ENCODE measurements at places on chromosomes 12 and 14.

DNA sequence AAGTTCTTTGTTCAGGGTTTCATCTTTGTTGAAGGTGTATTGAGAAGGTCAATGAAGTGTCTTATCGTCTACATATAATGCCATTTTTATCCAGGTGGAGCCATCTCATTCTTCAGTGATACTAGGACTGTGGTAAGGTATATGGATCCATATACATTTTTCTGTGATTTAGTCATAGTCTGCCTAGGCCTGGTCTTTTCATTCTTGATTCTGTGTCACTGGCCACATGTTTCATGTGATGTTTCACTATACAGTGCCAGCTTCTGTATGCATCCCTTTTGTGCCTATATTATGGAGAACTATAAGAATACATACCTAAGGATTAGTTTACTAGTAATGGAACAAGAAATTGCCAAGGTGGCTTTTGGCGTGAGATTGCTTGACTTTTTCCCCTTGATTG lies 40.5 kb downstream of the VEZT start:
- no peak for DNase-seq
- H3K4me1 ChIP-seq = no peaks in the 10 kb centered on the region
- peaks cover 28% of the 10 kb centered on the region for H3K36me3 ChIP-seq
- H3K27ac ChIP-seq = no peak overlapping the region

DNA sequence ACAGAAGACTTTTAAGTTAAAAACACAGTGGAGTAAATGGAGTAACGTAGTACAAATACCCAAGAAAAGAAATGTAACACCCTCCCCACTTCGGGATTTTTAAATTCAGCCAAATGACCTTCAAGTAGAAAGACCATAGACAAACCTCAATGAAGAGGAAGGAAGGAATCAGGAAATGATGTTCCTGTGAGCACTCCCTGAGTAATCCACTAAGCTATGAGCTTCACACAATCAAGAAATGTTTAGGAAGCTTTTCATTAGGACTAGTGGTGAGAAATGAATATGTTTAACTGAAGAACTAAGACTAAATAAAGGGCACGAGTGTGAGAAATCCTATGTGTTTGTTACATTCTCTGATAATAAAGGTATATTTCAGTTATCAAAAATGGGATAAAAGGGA lies 10.1 kb downstream of the TCL1A start:
- no peak overlapping the region for H3K27ac ChIP-seq
- peaks cover 11% of the 10 kb centered on the region for H3K4me1 ChIP-seq
- H3K27me3 ChIP-seq = peaks cover 25% of the 10 kb centered on the region
- DNase-seq = no peak

GRCh38 chr14:36751920-36752319 lies 90.3 kb downstream of the PAX9 start:
- no peak overlapping the region for H3K27ac ChIP-seq
- H3K4me1 ChIP-seq = peaks cover 2% of the 10 kb centered on the region
- no peak overlapping the region for H3K4me3 ChIP-seq
- H3K27me3 ChIP-seq = no peaks in the 10 kb centered on the region
- H3K36me3 ChIP-seq = no peaks in the 10 kb centered on the region

DNA sequence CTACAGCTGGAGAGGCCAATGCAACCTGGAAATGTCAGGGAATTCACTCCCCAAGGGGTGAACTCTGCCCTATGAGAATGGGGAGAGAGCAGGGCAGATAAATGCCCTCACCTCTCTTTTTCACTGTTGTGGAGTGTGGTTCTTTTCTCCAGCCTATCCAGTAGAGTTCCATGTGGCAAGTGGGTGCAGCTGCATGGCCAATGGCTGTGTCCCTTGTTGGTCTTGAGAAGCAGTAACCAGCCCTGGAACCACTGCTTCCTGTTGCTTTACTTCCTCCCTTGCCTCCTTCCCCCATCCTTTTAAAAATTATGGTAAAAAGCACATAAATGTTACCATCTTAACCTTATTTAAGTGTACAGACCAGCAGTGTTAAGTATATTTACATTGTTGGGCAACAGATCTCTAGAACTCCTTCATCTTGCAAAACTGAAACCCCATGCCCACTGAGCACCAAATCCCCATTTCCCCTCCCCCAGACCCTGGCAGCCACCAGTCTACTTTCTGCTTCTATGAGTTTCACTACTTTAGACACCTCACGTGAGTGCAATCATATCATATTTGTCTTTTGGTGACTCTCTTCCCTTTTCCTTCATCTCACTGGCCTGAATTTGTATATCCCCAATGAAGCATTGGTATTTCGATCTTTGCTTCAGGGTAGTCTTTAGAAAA lies 77.0 kb upstream of the GRIP1 start:
- no peak for DNase-seq
- H3K27ac ChIP-seq = no peak overlapping the region
- no peak overlapping the region for H3K4me3 ChIP-seq
- H3K27me3 ChIP-seq = no peaks in the 10 kb centered on the region

GRCh38 chr12:72872996-72873395 lies 600.8 kb downstream of the TRHDE start:
- no peaks in the 10 kb centered on the region for H3K4me1 ChIP-seq
- H3K27ac ChIP-seq = 0 out of 2 replicates have a peak overlapping the region, but pooled peaks have one; percentile 25
- DNase-seq = no peak
- H3K27me3 ChIP-seq = no peaks in the 10 kb centered on the region

- H3K27me3 ChIP-seq = no peaks in the 10 kb centered on the region
- DNase-seq = no peak
- no peak overlapping the region for H3K4me3 ChIP-seq
- no peak overlapping the region for H3K27ac ChIP-seq
Observed at GRCh38 chr14:64973026-64973442, 898 bp upstream of the RAB15 start.

DNA sequence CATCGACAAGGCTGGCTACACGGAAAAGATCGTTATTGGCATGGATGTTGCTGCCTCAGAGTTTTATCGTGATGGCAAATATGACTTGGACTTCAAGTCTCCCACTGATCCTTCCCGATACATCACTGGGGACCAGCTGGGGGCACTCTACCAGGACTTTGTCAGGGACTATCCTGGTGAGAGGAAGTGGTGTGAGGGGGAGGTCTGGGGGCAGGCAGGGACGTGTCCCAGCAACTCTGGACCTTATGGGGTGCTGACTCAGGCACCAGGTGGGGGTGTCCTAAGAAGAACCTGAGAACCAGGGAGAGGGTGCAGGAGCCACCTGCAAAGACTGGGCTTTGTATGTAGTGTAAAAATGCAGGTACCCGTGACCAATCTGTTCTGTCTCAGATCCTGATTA lies 5.2 kb downstream of the ENO2 start:
- DNase-seq = no peak
- peaks cover 56% of the 10 kb centered on the region for H3K36me3 ChIP-seq
- H3K27ac ChIP-seq = no peak overlapping the region
- H3K4me3 ChIP-seq = no peak overlapping the region
- H3K4me1 ChIP-seq = peaks cover 9% of the 10 kb centered on the region

DNA sequence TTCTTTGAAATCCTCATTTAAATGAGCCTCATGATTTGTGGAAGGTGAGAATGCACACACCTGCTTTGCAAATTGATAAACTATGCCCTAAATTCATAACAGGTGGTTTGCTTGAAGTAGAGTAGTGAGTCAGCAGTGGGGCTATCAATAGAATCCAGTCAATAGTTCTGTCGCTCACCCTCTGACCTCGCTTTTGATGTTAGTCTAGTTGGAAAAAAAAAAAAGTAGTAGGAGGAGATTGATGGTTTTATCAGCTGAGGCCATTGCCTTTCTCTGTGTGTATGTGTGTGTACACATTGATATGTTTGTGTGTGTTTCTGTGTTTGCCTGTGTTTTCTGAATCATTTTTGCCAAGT lies 267.3 kb downstream of the SNAPC1 start:
- no peaks in the 10 kb centered on the region for H3K27me3 ChIP-seq
- no peaks in the 10 kb centered on the region for H3K4me1 ChIP-seq
- no peak for DNase-seq
- no peak overlapping the region for H3K27ac ChIP-seq

- H3K27ac ChIP-seq = no peak overlapping the region
- H3K36me3 ChIP-seq = no peaks in the 10 kb centered on the region
- H3K27me3 ChIP-seq = no peaks in the 10 kb centered on the region
- H3K4me3 ChIP-seq = no peak overlapping the region
- DNase-seq = no peak
- H3K4me1 ChIP-seq = peaks cover 19% of the 10 kb centered on the region
Observed at GRCh38 chr14:69037790-69038454, 58.8 kb upstream of the ACTN1 start.

DNA sequence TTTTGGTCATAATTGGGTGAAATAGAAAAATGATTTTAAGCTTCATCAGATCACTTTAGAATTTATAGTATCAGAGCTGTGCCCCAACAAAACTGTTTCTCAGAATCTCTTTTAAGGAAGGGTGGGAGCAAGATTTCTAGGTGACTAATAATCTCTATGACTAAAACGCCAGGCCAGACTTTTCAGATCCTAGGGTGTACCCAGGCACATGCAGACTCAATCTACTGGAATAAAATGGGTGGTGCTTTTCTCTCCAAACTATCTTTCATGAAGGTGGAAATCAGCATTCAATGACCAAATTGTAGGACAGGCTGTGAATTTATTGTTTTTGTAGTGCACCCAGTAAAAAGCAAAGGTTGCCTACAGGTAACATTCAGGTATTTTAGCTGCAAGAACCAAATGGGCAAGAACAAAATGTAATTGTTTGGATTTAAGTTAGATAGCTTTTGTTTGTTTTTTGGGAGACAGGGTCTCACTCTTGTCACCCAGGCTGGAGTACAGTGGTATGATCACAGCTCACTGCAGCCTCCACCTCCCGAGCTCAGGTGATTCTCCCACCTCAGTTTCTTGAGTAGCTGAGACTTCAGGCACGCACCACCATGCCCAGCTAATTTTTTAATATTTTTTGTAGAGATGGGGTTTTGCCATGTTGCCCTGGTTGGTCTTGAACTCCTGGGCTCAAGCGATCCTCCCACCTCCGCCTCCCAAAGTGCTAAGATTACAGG lies 49.5 kb downstream of the PPP2R5C start:
- peak overlapping the region; percentile 88 for H3K4me3 ChIP-seq
- no peaks in the 10 kb centered on the region for H3K27me3 ChIP-seq
- H3K4me1 ChIP-seq = peaks cover 10% of the 10 kb centered on the region

DNA sequence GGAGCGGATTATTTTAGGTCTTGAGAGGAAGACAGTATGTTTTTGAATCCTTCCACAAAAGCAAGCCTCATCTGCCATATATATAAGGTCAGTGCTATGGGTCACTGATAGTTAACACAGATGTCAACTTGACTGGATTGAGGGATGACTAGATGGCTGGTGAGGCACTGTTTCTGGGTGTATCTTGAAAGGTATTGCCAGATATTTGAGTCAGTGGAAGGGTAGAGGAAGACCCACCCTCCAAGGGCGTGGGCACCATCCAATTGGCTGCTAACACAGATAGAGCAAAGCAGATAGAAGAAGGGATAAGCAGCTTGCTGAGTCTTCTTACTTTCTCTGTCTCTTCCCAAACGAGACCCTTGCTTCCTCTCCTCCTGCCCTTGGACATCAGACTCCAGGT lies 185.0 kb upstream of the BTG1 start:
- DNase-seq = no peak
- no peak overlapping the region for H3K27ac ChIP-seq
- no peaks in the 10 kb centered on the region for H3K4me1 ChIP-seq
- no peaks in the 10 kb centered on the region for H3K27me3 ChIP-seq
- H3K36me3 ChIP-seq = no peaks in the 10 kb centered on the region

GRCh38 chr14:76902591-76902990 lies 76.4 kb downstream of the LRRC74A start:
- no peak for DNase-seq
- H3K27me3 ChIP-seq = no peaks in the 10 kb centered on the region
- 0 out of 2 replicates have a peak, but pooled peaks cover 2% of the 10 kb centered on the region for H3K4me1 ChIP-seq
- H3K4me3 ChIP-seq = no peak overlapping the region
- H3K36me3 ChIP-seq = no peaks in the 10 kb centered on the region
- H3K27ac ChIP-seq = no peak overlapping the region

DNA sequence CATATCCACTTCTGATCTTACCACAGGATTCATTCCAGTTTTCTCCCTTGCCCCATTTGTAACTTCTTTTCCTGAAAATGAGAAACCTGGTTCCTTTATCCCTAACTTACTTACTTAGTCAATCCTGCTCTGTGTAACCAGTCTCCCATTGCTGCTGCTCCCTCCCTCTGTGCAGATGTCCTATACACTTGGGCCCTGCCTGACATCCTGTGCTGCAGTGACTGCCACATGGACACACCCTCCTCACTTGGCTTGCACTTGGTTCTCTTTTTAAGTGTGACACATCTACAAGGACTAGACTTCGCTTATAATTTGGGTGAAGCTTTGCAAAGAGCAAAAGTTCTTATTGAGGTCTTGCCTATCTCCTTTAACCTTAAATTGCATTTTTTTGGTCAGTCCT lies 51.4 kb downstream of the FGD4 start:
- no peak for DNase-seq
- no peak overlapping the region for H3K4me3 ChIP-seq
- peaks cover 15% of the 10 kb centered on the region for H3K4me1 ChIP-seq
- no peaks in the 10 kb centered on the region for H3K27me3 ChIP-seq
- no peaks in the 10 kb centered on the region for H3K36me3 ChIP-seq

GRCh38 chr14:37262649-37263048 lies 64.9 kb downstream of the MIPOL1 start:
- no peak for DNase-seq
- H3K36me3 ChIP-seq = no peaks in the 10 kb centered on the region
- H3K27ac ChIP-seq = no peak overlapping the region
- H3K4me1 ChIP-seq = peaks cover 2% of the 10 kb centered on the region

GRCh38 chr14:72350215-72350614 lies 418.0 kb downstream of the RGS6 start:
- no peak for DNase-seq
- H3K36me3 ChIP-seq = no peaks in the 10 kb centered on the region
- H3K4me1 ChIP-seq = no peaks in the 10 kb centered on the region
- H3K27ac ChIP-seq = no peak overlapping the region
- no peak overlapping the region for H3K4me3 ChIP-seq

- DNase-seq = no peak
- H3K4me1 ChIP-seq = no peaks in the 10 kb centered on the region
- H3K27me3 ChIP-seq = no peaks in the 10 kb centered on the region
- no peak overlapping the region for H3K4me3 ChIP-seq
Observed at GRCh38 chr12:112368856-112369255, 13.4 kb downstream of the HECTD4 start.

DNA sequence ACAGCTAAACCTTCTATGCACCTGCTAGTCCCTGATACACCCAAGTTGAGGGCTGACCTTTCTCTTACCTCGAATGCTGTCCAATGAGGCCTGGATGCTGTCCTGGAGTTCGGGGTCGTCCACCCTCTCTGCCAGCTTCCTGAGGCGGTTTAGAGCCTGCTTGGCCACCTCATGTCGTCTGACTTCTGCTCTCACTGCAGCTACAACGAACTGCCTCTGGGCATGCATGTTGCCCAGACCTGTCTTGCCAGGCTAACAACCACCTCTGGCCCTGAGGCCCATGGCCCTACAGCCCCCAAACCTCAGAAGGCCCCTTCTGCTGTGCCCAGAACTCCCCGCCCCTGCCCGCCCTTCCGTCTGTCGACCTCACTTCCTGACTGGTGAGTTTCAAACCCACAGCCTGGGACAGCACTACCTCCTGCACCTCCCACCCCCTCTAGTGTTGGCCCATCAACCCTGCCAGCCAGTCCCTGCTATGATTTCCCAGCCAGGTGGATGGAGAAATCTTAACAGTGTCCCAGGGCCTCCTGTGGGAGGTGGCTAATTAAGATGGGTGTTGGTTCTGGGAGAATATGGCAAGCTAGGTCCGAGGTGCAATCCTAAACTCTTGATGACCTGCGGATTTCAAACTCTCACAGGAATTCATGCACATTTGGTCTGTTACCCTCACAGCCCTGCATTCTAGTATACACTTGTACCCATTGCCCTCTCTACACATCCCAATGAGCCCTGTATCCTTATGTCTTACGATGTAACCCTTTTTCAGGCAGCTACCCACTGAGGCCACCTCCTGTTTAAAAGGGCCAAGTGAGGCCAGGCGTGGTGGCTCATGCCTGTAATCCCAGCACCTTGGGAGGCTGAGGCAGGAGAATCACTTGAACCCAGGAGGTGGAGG lies 2.7 kb upstream of the TSPAN31 start:
- H3K4me3 ChIP-seq = no peak overlapping the region
- no peak for DNase-seq
- H3K4me1 ChIP-seq = peaks cover 10% of the 10 kb centered on the region
- peaks cover 40% of the 10 kb centered on the region for H3K27me3 ChIP-seq
- H3K27ac ChIP-seq = no peak overlapping the region
